ENCODE measurements at places on chromosomes 2 and 18.
A peak's percentile ranks its signal among the peaks of the same experiment; 100 is the strongest.

GRCh38 chr2:43854671-43855070 lies 15.9 kb downstream of the ABCG8 start:
- no peak for DNase-seq

DNA sequence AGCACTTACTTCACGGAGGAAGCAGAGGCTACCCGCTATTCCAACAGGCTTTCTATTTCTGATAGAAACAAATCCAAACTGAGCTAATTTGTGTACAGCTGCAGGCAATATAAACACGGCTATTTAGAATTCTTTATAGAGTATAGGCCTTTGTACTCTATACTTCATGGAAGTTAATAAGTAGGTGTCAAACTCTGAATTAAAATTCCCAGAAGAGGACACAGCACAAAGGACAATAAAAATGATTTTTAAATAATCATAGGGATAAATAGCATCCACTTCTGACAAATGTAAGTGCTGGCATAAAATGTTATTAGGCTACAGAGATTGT lies 261.5 kb downstream of the AFF3 start:
- no peak for DNase-seq

DNA sequence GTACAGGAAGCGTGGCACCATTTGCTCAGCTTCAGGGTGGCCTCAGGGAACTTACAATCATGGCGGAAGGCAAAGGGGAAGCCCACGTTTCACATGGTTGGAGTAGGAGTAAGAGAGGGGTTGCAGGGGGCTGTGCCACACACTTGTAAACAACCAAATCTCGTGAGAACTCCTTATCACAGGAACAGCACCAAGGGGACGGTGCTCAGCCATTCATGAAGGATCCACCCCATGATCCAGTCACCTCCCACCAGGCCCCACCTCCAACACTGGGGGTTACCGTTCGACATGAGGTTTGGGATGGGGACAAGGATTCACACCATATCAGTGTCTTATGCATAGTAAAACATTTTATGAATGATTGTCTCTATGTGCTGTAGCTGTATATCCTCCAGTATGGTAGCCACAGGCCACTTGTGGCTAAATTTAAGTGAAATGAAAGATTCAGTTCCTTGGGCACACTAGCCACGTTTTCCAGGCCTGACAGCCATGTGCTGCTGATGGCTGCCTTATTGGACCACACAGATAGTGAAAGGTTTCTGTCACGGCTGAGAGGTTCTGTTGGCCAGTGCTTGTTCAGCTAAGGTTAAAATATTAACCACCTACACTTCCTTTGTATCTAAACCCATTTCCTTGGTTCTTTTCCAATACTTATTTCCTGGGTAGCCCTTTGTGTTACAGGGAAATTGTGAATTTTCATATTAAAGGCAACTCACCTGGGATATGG lies 77.3 kb downstream of the AGAP1 start:
- DNase-seq: no peak

GRCh38 chr2:173647681-173648311 lies 293.1 kb downstream of the CDCA7 start:
- no peak for DNase-seq

- DNase-seq: no peak
These were observed 202.8 kb downstream of the VAPA start for GRCh38 chr18:10116574-10116973.

DNA sequence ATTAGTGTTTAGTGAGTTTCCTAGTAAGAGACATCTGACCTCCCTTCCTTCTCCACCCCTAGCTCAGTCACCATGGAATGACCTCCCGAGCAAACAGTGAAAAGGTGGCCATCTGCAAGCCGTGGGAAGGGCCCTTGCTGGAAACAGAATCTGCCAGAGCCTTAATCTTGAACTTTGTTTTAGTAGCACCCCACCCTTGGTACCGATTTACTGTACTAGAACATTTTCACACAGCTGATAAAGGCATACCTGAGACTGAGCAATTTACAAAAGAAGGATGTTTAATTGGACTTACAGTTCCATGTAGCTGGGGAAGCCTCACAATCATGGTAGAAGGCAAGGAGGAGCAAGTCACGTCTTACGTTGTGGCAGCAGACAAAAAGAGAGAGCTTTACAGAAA lies 655.8 kb downstream of the TSN start:
- DNase-seq: no peak

DNA sequence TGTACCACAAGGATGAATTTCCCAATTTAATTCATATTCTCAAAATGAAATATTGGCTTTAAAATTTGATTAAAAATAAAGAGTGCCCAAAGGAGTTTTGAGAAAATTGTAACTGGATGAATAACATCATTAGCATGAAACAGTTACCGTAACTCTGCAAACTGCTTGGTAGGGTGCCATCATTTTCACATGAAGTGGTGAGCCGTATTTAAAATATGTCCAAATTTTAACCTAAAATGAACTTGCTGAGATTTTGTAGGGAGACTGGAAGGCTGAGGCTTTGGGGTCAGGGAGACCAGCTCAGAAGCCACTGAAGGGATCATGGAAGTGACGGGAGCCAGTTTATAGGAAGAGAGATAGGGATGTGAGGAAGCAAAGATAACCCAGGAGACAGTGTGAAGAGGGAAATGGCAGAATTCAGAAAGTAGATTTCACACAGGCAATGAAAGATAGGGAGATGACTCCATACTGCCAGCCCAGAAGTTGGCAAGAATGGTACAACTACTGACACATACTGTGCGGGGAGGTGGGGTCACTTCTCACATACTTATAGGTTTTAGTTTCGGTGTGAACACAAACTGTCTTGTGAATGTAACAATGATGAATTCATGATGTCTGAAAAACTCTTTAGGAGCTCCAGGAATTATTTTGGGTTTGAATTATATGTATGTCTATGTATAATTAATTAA lies 53.8 kb downstream of the EFEMP1 start:
- DNase-seq: no peak

GRCh38 chr2:127661949-127662510 lies 13.3 kb downstream of the LIMS2 start:
- DNase-seq: no peak

DNA sequence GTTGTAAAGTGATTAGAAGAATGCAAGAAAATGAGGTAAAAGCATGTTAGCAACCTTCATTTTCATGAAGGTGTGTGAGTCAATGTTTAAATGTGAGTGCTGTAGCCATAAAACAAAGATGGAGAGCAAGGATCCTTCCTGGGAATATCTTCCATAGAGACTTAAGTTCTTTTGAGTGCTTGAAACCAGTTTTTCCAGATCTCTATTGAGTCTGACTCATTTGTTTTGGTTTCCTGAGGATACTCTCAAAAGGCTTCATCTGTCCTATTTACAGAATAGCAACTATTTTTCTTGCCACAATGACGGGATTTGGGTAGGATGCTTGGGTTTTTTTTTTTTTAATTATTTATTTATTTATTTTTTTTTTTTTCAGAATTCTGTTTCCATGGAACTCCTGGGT lies 45.9 kb upstream of the ASB1 start:
- DNase-seq: no peak

GRCh38 chr2:190382851-190383250 lies 25.3 kb upstream of the MFSD6 start:
- DNase-seq: peak; percentile 61

- no peak for DNase-seq
These were observed 59.6 kb downstream of the MEX3C start for GRCh38 chr18:51137891-51138290.

DNA sequence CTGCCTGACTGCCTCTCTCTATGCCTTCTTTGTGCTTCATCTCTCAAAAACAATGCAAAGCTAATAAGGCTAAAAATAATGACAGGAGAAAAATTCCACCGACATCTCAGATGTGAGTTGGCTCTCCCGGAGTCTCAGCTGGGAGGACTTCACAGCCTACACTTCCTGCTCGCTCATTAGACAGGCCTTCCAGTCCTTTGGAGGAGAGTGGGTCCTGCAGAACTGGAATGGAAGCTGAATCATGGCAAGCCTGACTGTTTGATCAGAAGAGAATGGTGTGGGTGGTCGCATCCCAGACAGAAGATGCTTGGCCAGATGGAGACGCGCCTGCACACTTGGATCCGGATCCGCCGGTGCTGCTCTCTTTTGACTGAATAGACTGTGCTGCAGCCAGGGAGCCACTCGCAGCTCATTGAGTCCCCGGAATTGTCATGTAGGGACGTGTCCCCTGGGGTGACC lies 49.7 kb downstream of the TRIB2 start:
- no peak for DNase-seq

- DNase-seq: peak; percentile 21
These were observed 773 bp downstream of the MBP start for GRCh38 chr18:77131652-77132368.

GRCh38 chr2:206084870-206085741 lies 868 bp downstream of the INO80D start:
- peak; percentile 50 for DNase-seq

- no peak for DNase-seq
These were observed 275.6 kb upstream of the CXCR4 start for GRCh38 chr2:136393514-136393913.

DNA sequence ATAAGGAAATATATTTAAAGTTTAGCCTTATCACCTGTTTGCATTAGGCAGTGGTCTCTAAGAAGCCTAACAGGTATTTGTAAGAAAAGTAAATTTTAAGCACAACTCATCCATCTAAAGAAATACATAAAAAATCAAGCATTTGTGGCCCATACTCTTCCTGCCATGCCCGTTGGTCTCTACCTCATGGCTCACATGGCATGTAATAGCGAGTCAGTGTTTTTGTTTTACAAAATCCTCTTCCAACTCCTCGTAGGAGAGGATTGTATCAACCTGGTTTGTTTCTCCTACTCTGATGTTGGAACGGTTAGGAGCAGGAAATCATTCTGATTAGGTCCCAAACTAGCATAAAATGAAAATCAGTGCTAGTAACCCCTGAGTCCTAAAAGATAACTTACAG lies 91.8 kb downstream of the FMNL2 start:
- DNase-seq: no peak

GRCh38 chr2:46175419-46175818 lies 121.8 kb upstream of the EPAS1 start:
- DNase-seq: no peak

DNA sequence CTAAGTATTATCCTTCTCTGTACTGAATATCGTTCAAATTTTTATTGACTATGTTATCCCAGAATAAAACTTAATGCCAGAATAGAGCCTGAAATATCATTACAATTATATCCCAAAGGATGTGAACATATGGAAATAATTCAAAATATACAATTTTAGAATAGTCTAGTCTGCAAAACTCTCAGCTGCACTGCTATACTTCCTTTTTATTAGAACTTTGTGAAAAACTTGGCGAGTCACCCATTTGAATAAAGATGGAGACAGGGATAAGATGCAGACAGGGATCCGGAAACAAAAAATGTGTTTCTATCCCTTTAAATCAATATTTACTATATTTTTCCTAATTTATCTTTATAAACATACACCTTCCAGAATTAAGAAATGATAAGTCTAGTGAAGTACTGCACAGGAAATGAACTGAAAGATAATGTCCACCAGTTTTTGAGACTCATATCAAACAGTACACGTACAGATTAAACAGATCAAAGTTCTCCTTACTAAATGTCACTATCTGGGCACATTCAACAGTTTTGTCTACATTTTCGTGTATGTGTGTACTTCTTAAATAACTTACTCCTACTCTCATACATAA lies 107.8 kb downstream of the MEP1B start:
- no peak for DNase-seq

GRCh38 chr2:152046940-152047339 lies 51.9 kb downstream of the CACNB4 start:
- no peak for DNase-seq

DNA sequence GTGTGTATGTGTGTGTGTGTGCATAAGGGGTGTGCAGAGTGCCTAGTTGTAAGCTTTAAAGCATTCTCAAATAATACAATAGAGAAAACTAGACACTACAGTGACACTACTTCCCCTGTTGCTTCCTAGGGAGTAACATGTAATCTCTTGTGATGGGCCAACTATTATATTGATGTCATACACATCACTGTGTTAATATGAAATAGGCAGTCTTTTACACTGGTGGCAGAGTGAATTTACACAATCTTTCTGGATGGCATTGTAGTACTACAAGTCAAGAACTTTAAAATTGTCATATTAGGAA lies 488.0 kb upstream of the ZEB2 start:
- no peak for DNase-seq

GRCh38 chr2:240624950-240625621 lies at the start of gene GPR35:
TSS of gene GPR35 (plus strand) at chr2:240625480. CDS start at chr2:240629953, 4,473 bp downstream.
- DNase-seq: peak; percentile 77

- DNase-seq: no peak
These were observed 29.6 kb upstream of the PGAP1 start for GRCh38 chr2:196956069-196956468.

DNA sequence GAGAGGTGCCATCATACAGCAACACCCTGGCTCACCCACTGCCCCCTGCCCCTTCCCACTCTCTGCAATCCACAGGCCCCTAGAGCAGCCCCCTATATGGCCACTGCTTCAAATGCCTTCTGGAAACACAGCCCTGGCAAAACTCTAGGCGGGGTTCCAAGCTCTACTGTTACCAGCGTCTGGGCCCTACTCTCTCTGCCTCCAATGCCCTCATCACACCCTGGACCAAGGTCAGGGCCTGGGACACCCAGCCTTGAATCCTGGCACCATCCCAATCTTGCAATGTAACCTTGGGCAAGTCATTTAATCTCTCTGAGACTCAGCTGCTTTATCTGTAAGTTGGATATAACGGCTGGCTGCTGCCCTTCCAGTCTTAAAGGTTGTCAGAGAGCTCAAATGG lies 39.2 kb upstream of the LOXHD1 start:
- DNase-seq: no peak

DNA sequence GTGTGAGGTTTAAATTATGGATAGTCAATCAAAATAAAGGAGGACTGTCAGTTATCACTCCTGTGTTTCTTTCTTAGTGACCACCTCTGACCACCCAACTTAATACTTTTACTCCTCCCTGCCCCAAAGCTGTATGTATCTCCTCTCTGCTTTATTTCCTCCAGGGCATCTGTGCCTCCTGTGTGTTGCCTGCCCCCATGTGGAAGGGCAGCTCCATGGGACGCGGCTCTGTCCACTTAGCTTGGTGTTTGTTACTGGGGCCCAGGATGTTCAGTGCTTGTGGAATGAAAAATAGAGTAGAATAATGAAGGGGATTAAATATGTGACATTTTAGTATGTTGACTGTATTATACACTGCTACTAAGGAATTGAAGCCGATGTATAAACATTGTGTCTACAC lies 9.8 kb downstream of the ACP1 start:
- no peak for DNase-seq

DNA sequence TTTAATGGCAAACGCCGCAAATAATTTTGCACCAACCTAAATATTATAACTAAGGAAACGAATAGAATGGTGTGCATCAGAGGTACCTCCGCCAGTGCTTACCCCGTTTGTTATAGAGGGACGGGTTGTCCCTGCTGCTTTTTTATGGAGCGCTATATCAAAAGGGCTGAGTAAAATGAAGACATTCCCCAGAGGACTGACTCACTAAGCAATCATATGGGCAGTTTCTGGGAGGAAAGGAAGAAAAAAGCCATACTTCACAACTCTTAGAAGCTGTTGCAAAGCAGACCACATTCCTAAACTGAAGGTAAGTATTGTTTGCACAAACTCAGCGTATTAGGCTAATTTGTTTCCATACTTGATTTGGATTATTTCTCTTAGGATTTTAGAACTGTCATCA lies 12.9 kb downstream of the ID2 start:
- no peak for DNase-seq

GRCh38 chr2:200614249-200614648 lies 28.4 kb downstream of the AOX1 start:
- DNase-seq: no peak

- no peak for DNase-seq
These were observed 53.9 kb upstream of the CD302 start for GRCh38 chr2:159851941-159852340.

All from activated CD4-positive, alpha-beta T cell treated with anti-CD3 and anti-CD28 coated beads, Interleukin-2, amount 10 ng/mL, durations not matched to agents 7 days and 5 days (primary cell).